ENCODE measurements at places on chromosomes 5 and 9.

GRCh38 chr9:113519426-113520108, 56.0 kb downstream of the RGS3 start:
- no peak for DNase-seq

DNA sequence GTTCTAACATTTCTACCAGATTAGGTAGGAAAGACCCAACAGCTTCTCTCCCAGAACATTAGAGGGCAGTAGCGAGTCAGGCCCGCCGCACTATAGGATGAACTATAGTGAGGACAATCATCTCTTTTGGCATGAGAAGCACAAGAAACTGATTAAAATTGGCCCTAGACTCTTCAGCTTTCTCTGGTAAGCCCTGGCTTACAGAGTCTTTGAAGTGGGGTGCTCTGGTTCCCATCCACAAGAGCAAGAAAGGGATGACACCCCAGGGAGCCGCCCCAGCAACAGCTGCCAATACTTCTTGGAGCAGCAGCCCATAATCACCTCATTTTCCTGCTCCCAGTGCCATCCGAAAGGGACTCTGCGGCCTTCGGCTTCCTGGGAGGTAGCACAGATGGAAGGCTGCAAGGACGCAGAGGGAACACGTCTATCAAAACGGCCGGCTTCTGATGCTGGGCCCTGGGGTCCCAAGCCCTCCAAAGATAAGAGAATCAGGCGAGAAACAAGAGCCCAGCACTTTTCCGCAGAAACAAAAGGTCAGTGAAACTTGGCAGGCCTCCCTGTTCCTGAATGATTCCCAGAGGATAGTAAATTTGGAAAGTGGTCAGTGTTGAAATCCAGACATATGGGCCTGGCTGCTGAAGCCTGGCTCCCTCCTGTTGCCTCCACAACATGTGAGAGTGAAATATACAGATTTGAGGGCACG, 69.3 kb downstream of the HSD17B3 start:
- no peak for DNase-seq

- no peak for DNase-seq
Observed at GRCh38 chr5:92809855-92810465, 771.1 kb downstream of the NR2F1-AS1 start.

DNA sequence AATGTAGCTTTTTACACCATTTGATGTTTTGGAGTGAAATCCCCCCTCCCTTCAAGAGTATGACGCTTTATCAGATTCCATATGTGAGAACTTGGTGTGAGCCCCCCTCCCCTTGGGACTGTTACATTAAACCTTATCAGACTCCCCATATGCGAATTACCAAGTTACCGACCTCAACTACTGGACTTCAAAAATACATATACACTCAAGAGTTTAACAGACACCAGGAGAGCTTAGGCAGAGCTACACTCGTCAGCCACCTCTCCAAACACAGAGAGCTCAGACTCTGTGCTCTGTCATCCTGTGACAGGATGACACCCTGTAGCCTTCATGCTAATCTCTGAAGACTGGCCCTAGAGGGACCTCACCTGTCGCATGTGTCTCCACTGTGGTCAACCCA, 50.2 kb downstream of the FAM114A2 start:
- no peak for DNase-seq

- no peak for DNase-seq
Observed at GRCh38 chr5:176934309-176934930, 35.3 kb upstream of the HK3 start.

DNA sequence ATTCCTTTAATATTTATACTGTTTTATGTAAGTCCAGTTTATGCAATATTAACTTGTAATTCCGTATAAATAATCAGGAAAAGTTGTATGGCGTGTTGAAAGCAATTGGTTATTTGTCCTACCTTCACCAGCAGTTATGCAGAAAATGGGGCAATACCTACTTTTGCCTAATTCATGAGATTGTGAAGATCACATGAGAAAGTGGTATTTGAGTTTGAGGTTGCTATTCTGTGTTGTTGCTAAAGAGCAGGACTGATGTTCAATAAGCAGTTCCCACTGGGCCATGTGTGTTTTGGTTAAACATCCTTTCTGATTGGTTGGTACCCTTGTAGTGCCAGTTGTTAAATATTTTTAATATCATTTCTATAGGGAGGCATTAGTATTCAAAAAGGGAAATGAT, 3.2 kb downstream of the TGFBR1 start:
- DNase-seq: no peak

DNA sequence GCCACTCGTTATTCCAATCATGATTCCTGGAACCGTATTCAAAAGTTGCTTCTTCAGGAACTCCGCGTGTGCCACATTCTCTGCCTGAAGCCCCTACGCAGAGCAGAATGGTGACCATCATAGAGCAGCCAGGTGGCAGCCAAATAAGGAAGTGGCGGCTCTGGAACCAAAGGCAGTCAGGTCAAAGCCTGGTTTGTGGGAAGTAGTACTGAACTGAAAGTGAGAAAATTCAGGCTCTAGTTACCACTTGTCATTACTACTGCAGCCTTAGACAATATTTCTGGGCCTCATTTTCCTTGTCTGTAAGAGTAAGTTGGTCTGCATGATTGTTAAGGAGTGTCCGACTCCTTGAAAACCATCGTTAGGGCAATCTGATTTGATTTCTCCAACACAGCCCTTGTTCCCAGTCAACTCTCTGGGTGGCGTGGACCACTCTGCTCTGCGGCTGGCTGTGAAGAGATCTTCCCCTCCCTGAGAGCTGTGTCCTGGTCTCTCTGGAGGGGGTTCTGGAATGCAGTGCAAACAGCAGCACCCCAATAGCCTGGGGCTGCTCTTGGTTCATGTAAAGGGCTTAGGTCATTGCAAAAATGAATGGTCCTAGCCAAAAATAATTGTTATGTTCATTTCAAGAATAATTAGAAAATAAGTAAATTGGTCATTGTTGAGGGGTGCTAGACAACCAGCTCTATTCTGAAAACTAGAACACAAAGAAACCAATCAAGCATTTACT, 102.4 kb downstream of the MED27 start:
- DNase-seq: no peak

DNA sequence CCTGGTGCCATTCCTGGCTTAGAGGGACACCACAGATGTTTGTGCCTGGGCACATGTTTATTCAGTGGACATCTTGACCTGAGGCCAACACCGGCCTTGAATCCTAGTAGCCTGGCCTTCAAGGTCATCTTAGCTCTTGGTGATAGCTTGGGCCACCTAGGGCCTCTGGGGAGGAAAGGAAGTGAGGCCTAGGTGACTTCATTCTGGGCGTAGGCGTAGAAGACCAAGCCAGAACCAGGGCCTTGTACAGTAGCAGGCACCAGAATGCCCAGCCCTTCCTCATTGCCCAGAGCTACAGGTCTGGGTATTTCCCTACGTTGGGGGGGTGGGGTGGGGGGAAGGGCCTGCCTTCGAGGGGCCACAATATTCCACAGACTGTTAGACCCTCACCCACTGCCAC, 33.8 kb downstream of the WNK2 start:
- DNase-seq: no peak
